ENCODE measurements at places on chromosomes 5 and 9. TPM values are rescaled to one million over a fixed set of nuclear protein-coding genes. Genes with fewer than 3 reads are reported as not detected.

COL15A1 gene
- 0.16 TPM for total RNA-seq

ORM2 gene
- total RNA-seq = not detected

STC2 gene
- 3.2 TPM for total RNA-seq

GZMA gene
- 5.6 TPM for total RNA-seq

RELL2 gene
- total RNA-seq = 25.8 TPM

FOXD4L5 gene
- not detected for total RNA-seq

CTXN3 gene
- not detected for total RNA-seq

DNAH5 gene
- total RNA-seq = not detected

CACNA1B gene
- 0.03 TPM for total RNA-seq

BSPRY gene
- 0.87 TPM for total RNA-seq

TNFSF8 gene
- 141 TPM for total RNA-seq

PCDHGB2 gene
- total RNA-seq = 0.43 TPM

PWWP2A gene
- 24.9 TPM for total RNA-seq

STXBP1 gene
- 11.6 TPM for total RNA-seq

GPR150 gene
- 0.57 TPM for total RNA-seq

- no peak for DNase-seq
Measured at GRCh38 chr5:3612591-3613042, 17.0 kb downstream of the IRX1 start.

DNA sequence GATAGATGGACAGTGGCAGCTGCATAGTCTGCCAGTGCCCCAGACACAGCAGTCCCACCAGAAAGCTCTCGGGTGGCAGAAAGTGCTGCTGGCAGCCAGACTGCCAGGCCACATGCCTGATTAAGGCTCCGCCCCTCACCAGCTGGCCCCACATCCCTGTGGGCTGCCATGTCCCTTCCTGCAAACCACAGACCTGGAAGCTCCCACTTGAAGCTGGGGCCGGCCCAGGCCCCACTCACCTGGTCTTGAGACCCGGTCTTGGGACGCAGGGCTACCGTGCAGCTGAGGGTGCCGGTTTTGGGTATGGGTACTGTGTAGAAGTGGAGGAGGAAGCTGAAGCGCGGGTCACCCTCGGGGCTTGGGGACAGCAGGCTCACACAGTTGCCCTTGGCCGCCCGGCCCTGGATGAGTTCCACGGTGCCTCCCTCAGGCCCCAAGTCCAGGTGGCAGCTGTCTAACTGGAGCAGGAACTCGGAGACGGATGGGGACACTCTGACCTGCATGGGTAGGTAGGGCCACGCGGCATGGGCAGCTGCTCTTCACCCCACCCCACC, 15.3 kb downstream of the FPGS start:
- no peak for DNase-seq

- no peak for DNase-seq
Measured at GRCh38 chr5:72692231-72692637, 124.2 kb upstream of the TNPO1 start.

DNA sequence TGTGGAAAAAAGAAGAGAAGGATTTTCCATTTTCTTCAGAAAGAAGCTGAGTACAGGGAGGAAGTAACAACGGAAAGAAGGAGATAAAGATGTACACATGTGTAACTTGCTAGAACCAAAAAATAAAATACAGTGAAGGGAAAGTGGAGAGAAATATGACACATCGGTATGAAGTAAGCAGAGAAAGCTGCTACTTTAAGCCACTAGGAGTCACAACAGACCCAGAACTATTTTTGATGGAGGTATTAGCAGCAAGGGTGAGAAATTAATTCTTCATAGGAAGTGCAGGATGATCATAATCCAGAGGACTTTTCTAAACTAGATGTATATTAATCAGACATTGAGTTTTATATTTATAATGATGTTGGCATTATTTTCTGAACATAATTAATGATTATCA, 88.5 kb downstream of the FAM174A start:
- no peak for DNase-seq

- DNase-seq = no peak
Measured at GRCh38 chr5:88671106-88671504, 211.9 kb downstream of the MEF2C start.

DNA sequence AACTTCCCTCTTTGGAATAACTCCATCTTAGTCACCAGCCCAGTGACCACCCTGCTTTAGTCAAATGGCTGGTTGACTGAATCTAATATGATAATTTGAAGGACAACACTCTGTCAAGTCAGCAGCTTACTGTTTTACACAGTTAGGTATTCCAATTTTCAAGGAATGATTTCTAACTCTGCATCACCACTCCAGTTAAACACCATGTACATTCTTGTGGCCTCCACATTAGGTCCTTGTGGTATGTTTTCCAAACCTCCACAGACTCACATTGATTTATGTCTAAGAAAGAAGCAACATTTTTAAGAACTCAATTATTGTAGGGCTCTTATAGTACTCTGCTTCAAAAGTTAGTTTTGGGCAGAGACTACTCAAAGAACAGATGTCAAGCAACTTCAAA, 110.7 kb downstream of the TLE1 start:
- no peak for DNase-seq

DNA sequence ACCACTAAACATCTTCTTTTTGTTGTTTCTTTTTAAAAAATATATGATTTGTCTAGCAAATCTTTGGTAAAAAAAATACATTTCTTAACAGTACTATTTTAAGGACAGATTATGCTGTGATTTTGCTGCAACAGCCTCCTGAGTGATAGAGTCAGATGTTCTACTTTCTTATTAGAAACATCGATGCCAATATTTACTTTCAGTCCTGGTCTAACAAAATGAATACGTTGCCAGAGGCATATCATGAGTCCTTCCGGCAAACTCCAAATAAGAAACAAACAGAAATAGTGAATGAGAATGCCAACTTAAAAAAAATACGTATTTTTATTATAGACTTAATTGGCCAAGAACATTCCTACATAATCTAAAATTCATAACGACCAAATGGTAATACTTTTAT, 371.5 kb downstream of the ADGRV1 start:
- DNase-seq = no peak

DNA sequence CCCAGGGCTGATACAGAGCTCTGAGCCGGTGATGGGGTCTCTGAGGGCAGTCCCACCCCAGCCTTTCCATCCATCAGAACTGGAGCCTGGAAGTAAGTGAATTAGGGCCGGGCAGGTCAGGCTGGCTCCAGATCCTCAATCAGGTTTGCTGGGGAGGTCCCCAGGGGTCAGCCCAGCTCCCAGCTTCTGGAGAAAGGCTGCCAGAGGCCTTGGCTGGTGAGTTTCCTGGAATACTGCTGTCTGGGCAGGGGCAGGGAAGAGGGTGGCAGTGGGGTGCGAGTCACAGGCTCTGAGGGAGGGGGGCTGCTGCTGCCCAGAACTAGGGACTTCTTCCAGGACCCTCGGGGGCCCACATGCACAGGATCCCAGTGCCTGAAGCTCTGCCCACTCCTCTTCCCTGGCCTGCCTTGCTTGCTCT, 200.6 kb upstream of the MVB12B start:
- DNase-seq = no peak

DNA sequence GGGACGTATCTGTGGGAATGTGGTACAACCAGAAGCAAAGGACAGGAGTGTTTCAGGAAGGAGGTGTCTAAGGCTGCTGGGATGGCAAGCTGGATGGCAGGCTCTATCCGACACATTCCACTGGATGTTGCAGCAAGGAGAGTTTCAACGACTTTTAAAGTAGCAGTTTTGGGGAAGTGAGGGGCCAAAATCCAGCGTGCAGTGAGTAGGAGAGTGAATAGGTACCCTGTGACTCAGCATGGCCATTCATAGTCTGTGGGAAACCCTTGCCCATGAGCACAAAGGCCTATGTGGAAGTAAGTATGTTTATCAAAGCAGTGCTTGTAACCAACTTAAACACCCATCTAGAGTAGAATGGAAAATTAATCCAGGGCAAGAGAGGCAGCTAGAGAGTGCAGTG, 664.7 kb downstream of the ACTL7B start:
- no peak for DNase-seq

- DNase-seq = no peak
Measured at GRCh38 chr9:121661328-121661727, 9.9 kb downstream of the DAB2IP start.

DNA sequence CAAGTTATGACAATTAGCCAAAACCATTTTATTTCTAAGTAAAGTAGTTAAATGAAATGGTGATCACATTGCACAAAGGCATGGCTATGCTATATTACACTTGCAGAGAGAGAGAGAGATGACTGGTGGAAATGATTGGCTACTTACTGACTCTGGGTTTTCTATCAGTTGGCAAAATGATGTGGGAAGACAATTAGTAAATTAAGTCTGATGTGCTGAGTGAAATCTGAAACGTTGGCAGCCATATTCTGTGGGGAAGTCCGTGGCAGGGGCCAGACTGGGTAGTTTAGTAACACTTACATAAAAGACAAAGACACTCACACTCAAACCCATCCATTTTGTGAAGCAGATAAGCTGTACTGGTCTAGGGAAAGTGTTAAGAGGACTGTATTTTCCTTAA, 61.6 kb downstream of the ANXA1 start:
- DNase-seq = no peak

DNA sequence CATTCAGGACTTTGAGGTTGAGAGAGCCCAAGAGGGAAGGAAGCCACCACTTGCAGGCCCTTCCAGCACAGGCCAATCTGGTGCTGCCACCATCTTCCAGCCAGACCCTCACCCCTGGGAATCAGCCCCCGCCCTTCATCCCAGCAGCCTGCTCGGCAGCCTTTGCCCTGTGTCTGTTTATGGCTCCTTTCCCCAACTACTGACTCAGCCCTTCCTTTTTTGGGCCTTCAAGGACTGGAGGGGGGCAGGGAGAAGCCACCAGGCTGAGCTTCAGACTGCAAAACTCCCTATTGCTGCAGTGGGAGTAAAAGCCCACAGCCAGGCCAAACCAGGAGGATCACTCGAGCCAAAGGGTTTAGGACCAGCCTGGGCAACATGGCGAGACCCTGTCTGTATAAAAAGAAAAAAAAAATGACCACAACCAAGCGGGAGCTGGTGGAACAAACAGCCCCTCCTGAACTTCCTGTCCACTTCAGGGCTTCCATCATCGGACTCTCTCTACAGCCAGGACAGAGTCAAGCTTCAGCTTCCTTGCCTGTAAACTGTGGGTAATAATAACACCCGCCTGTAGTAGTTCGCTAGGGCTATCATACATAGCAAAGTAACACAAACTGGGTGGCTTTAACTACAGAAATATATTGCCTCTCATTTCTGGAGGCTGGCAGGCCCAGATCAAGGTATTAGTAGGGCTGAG, 85.9 kb upstream of the IL17B start:
- no peak for DNase-seq

- no peak for DNase-seq
Measured at GRCh38 chr9:120394058-120394669, 185.8 kb downstream of the CDK5RAP2 start.

- DNase-seq = no peak
Measured at GRCh38 chr5:90898326-90899013, 339.9 kb downstream of the ADGRV1 start.

DNA sequence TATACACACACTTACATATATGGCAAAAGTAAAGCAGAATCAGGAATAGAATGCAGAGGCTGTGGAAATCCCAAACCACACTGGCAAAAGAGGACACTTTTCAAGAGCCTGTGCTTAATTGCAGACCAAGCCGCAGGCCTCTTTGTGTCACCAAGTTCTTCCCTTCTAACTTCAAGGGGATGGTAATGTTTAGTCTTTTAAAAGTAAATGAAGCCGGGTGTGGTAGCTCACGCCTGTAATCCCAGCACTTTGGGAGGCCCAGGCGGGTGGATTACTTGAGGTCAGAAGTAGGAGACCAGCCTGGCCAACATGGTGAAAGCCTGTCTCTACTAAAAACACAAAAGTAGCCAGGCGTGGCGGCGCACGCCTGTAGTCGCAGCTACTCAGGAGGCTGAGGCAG, 28.7 kb downstream of the ROR2 start:
- no peak for DNase-seq

- DNase-seq = no peak
Measured at GRCh38 chr9:75830303-75830702, 60.2 kb upstream of the PCSK5 start.

DNA sequence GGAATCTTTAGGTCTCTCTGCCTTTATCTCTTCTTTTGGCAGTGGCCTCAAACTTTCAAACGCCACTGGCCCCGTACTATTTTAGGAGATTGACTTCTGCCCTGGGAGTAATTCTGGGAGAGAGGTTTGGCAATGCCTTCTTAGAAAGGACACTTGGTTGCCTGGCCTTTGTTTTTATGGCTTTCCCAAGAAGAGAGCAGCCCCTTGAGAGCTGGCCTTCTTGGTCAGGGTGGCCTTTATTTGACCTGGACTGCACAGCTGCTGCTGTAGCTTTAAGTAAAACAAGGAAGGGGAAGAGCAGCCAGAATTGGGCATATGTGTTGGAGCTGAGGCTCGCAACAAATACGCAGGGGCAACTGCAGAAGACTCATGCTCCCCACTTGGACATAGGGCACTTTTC, 60.8 kb downstream of the PTPN3 start:
- no peak for DNase-seq

DNA sequence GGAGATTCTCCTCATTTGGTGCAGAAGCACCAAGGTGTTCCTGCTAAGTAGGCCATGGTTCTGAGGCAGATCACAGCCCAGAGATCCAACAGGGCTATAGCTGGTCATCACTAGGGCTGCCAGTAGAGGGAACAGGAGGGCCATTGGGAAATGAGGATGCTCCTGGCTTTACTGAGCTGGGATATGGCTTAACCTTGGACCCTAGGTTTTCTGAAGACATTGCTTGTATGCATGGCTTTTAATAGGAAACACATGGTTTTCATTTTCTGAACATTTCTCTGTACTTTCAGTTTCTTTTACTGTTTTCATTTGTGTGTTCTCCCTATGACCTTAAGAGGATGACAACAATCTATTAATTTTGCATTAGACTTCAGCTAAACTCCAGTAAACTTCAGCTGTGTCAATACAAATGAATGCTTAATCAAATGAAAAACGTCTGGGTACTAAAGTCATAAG, at the start of gene IFNW1:
TSS of gene IFNW1 (minus strand) at position 406 of the 456 bp plus-strand sequence. CDS start at position 144, 262 bp downstream.
- DNase-seq = no peak

DNA sequence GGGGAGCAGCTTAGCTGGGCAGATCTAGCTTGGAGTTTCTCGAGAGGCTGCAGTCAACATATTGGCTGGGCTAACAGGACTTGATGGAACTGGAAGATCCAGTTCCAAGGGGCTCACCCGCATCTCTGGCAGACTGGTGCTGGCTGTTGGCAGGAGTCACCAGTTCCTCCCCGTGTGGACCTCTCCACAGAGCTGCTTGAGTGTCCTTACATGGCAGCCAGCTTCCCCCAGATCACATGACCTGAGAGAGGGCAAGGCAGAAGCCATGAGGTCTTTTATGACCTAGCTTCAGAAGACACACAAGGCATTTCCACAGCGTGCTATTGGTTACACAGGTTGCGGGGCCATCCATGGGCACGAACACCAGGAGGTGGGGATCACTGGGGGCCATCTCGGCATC, 26.4 kb upstream of the RXRA start:
- no peak for DNase-seq

GRCh38 chr5:166781737-166782136, 1509.7 kb upstream of the WWC1 start:
- DNase-seq = no peak

- no peak for DNase-seq
Measured at GRCh38 chr5:172266071-172266675, 17.4 kb downstream of the UBTD2 start.

DNA sequence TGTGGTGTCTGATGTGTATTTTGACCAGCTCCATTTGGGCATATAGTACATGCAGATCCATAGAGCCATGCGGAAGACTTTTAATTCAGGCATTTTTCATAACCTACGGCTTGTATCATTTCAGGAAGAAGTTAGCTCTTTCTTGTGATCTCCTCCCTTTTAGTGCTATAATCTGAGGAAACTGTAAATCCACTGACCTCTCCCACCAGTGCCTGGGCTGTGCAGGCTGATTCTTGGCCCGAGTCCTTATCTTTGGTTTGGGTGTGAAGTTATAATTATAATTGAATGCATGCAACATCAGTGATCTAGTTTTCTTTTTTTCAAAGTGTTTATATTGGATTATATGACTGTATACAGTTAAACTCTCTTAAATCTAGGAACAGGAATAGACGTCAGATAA, 247.9 kb downstream of the PCSK5 start:
- no peak for DNase-seq
